Left ventricle myocardium superior (tissue), 1 donor: ENCODE measurements at places on chromosomes 13 and 19. TPM values are rescaled to one million over a fixed set of nuclear protein-coding genes. Genes with fewer than 3 reads are reported as not detected.

- DNase-seq: no peak
Observed at GRCh38 chr13:46170268-46170667, 11.7 kb downstream of the LCP1 start.

- no peak for DNase-seq
Observed at GRCh38 chr13:92823059-92823458, 403.5 kb upstream of the GPC6 start.

The GNA15 gene
- total RNA-seq: 2.1 TPM

The CCDC70 gene
- total RNA-seq: not detected

- no peak for DNase-seq
Observed at GRCh38 chr13:110215606-110216005, 91.4 kb downstream of the COL4A1 start.

GRCh38 chr19:38735257-38735686, 9.0 kb downstream of the CAPN12 start:
- peak; percentile 31 for DNase-seq

The CGB8 gene
- total RNA-seq: not detected

The WASF3 gene
- 11.5 TPM for total RNA-seq

GRCh38 chr19:35347171-35347929, at the start of gene FFAR1:
TSS of gene FFAR1 (plus strand) at chr19:35347902. CDS start at chr19:35351552, 3,650 bp downstream.
- DNase-seq: no peak

GRCh38 chr13:58989556-58989955, 1174.2 kb downstream of the DIAPH3 start:
- DNase-seq: no peak

The WDR62 gene
- 28.7 TPM for total RNA-seq

DNA sequence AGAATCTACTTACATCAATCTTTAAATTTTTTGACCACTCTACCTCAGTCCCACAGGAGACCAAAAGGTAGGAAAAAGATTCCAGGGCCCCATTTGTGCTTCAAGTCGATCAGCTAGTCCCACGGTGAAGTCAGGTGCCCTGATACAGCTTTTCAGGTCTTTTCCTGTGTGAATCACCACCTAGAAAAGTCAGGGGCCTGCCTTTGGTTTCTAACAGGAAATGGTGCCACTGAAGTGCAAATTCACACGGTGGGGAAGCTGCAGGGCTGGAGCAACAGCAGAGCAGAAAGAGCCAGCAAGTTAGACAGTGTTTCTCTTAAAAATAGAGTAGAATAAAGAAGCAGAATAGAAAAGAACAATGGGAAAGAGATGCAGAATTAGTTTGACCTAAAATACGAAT, 107.5 kb downstream of the KLF12 start:
- DNase-seq: no peak

DNA sequence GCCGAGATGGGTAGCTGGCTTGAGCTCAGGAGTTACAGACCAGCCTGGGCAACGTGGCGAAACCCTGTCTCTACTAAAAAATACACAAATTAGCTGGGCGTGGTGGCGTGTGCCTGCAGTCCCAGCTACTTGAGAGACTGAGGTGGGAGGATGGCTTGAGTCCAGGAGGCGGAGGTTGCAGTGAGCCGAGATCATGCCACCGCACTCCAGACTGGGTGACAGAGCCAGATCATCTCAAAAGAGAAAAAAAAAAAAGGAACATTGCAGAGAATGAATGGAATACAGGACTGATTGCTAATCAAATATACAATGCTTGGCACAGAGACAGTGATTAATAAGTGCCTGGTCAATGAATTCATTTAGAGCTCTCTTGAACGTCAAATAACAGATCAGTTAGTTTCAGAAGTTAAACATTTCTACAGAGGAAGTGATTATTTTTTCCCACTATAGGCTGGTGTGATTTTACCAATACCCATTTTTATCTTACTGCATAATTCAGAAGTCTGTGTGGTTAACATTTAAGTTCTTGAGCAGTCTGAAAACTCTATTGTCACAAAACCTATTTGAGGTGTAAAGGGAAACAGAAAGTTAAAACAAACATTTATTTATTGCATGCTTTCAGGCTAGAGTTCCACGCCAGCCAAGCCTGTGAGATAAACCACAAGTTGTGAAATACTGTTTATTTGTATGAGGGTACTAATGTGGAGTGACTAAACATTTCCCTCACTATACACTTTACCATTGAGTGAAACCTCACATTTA, 7.7 kb upstream of the TBC1D4 start:
- no peak for DNase-seq

- DNase-seq: peak; percentile 95
Observed at GRCh38 chr13:111153279-111153976, 38.3 kb downstream of the ARHGEF7 start.

GRCh38 chr19:42596391-42597072, 1.8 kb upstream of the CEACAM8 start:
- DNase-seq: peak; percentile 45

DNA sequence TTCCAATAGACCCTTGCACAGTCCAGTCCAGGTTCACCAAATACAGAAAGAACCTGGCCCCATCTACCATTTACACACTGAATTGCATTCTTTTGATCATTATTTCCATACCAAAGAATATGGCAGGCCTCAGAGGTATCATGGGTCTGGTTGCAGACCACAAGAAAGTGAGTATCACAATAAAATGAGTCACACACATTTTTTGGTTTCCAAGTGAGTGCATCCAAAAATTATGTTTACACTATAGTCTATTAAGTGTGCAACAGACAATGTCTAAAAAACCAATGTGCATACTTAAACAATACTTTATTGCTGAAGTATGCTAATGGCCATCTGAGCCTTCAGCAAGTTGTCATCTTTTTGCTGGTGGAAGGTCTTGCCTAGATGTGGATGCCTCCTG, 105.3 kb downstream of the SPACA7 start:
- DNase-seq: no peak

GRCh38 chr19:55484593-55485438, at the start of gene NAT14:
TSS of gene NAT14 (plus strand) at chr19:55485188. CDS start at chr19:55485709, 521 bp downstream.
- DNase-seq: peak; percentile 77

- no peak for DNase-seq
Observed at GRCh38 chr13:45143346-45143751, 23.0 kb downstream of the GTF2F2 start.

The ZNF701 gene
- total RNA-seq: 18.2 TPM

DNA sequence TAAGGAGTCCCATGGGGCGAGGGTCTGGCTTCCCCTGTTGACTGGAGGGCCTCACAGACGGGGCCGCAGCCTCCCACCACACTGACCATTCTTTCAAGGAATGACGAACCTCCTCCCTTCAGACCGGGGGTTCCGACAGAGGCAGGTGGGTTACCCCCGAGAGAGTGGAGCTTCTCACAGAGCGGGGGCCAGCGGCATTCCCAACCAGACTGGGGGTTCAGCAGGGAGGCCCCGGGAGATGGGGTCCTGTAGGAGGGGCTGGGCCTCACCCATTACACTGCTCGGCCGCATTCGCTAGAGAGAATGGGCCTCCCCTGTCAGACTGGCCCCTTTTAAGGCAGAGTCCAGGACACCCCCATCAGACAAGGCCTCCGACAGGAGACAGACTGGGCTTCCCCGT, 15.6 kb upstream of the C2CD4C start:
- no peak for DNase-seq

DNA sequence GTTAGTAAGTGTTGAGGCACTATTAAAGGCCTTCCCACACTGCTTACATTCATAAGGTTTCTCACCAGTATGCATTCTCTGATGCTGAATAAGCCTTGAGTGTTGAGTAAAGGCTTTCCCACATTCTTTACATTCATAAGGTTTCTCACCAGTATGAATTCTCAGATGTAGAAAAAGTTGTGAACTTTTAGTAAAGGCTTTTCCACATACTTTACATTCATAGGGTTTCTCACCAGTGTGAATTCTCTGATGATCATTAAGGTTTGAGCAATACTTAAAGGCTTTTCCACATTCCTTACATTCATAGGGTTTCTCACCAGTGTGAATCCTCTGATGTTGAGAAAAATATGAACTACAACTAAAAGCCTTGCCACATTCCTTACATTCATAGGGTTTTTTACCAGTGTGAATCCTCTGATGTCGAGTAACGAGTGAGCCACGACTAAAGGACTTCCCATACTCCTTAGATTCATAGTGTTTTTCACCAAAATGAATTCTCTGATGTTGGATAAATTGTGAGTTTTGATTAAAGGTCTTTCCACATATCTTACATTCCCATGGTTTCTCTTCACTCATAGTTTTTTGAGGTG, 24.2 kb downstream of the ZNF829 start:
- DNase-seq: no peak

The CACNG6 gene
- total RNA-seq: not detected

DNA sequence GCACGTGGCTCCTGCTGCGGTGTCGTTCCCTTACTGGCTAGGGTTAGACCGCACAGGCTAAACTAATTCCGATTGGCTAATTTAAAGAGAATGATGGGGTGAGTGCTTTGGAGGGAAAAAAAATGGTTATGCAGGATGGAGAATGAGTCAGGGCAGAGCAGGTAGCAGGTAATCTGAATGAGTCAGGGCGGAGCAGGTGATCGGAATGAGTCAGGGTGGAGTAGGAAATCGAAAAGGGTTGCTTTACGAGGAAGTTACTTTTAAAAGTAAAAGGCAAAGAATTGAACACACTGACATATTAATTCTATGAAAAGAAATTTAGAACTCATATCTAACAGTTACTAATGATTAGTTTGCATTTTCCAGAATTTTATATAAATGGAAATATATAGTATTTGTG, 335.5 kb downstream of the FOXO1 start:
- no peak for DNase-seq

DNA sequence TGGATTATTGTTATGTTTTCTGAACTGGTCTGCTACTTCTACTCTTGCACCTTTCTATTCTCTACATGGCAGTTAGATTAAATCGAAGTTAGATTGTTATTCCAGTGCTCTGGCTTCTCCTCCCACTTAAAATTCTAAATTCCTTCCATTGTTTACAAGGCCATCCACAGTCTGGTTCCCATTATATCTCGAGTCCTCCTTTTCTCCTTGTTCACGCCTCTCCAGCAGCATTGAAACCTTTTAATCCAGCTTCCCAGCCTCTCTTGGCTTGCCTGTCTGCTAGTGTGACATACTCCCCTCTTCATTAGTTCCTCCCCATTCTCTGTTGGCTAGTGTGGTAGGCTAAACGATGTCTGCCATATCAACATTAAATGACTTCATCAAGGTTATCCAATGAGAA, 54.5 kb downstream of the DNAJC15 start:
- DNase-seq: no peak

The KLC3 gene
- total RNA-seq: not detected

- no peak for DNase-seq
Observed at GRCh38 chr13:42658019-42658418, 84.1 kb downstream of the TNFSF11 start.

The MRI1 gene
- 13.7 TPM for total RNA-seq

DNA sequence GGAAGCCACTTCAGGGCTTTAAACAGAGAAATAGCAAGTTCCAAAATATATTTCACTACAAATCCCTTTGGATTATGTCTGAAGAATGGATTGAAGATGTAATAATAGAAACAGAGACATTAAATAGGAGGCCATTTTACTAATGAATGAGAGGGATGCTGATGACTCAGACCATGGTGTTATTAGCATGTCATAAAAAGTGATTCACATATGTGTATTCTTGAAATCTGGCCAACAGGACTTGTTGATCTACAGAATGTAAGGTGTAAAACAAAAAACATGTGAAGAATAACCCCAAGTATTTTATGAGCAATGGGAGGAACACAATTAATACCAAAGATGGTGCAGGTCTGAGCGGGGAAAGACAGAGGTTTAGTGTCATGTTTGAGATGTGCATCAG, 873.7 kb downstream of the SLITRK5 start:
- DNase-seq: no peak

GRCh38 chr19:48511321-48511731, 309 bp downstream of the LMTK3 start:
- no peak for DNase-seq

The CEACAM3 gene
- total RNA-seq: 0.32 TPM

The LILRA1 gene
- total RNA-seq: 0.50 TPM

The PGLYRP1 gene
- total RNA-seq: 0.50 TPM

The SMIM44 gene
- total RNA-seq: not detected

DNA sequence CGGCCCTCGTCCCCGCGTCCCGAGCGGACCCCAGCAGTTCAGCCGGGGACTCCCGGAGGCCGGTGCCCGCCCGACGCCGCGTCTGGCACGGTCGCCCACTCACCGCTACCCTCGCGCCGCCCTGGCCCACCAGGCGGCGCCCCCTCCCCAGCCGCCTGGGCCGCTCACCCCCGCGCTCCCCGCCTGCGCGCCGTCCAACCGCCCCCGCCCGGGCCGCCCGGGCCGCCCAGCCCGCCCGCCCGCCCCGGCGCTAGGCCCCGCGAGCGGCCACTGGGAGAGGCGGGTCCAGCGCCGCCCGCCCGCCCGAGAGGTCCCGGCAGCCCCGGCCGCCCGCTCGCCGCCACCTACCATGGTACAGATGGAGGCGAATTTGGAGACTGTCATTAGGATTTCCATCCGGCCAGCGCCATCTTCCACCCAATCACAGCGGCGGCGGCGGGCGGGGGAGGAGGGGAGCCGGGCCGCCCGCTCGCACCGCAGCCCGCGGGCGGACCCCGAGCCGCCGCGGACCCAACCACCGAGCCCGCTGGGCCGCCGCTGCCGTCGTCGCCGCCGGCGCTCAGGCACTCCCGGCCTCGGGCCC, at the start of gene USP12:
TSS of gene USP12 (minus strand) at position 568 of the 583 bp plus-strand sequence. CDS start at position 396, 172 bp downstream.
- peak; percentile 59 for DNase-seq

DNA sequence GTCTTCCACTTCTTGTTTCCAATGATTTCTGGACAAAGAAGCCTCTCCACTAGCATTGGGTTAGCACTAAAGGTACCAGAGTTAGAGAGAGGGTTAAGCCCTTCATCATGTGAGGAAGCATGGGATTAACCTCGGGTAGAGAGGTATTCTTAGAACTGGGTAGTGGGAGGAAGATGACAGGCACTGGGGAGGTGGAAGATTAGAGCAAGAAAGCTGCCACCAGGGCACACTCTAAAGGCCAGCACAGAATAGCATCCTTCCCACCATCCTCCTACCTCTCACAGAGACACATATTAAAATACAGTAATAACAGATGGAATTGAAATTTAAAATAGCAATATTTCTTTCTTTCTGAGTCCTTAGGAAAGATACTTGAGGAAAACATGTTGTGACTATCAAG, 84.5 kb upstream of the PCDH20 start:
- no peak for DNase-seq

DNA sequence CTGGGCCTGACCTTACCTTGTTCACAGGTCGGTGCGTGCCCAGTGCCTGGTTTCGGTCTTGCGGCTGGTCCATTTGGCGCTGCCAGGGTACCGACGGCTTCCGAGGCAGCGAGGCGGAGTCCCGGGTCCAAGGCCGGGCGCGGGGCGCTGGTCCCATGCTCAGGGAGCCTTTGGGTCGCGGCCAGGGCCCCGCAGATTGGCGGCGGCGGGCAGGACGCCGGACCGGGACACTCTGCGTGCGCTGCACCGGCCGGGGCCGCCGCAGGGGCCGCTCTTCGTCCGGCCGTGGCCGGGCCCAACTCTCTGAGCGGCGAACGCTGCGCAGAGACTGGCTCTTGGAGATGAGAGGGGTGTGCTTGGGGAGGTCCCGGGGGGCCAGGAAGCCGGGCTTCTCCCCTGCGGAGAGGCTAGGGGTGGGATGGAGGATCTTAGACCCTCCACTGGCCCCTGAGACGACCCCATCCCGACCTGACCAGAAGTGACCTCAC, 3.4 kb upstream of the WIZ start:
- peak; percentile 63 for DNase-seq

GRCh38 chr13:64446372-64446771, 2783.8 kb downstream of the PCDH9 start:
- no peak for DNase-seq

GRCh38 chr13:75025956-75026355, 456.0 kb downstream of the TBC1D4 start:
- no peak for DNase-seq
